Brain pericyte (primary cell): ENCODE measurements at places on chromosomes 3 and 15.

GRCh38 chr3:115626006-115626409 is 2.7 kb downstream of the GAP43 start:
- DNase-seq = no peak

- no peak for DNase-seq
Observed at GRCh38 chr3:185153171-185153771, 411 bp upstream of the C3orf70 start.

- DNase-seq = no peak
Observed at GRCh38 chr3:98647197-98647596, 53.8 kb upstream of the CPOX start.

DNA sequence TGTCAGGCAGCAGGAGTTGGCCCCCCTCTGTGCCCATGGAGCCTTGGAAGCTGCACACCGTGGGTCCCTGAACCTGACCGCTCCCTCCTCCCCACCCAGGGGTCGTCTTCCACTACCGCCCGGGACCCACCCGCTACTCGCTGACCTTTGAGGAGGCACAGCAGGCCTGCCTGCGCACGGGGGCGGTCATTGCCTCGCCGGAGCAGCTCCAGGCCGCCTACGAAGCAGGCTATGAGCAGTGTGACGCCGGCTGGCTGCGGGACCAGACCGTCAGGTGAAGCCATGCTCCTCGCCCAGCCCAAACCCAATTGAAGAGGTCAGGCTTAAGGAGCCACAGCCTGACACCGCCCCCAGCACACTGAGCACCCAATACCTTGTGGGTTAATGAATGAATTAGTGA is 43.9 kb downstream of the ACAN start:
- no peak for DNase-seq

- no peak for DNase-seq
Observed at GRCh38 chr15:74799255-74799855, 13.3 kb upstream of the LMAN1L start.

DNA sequence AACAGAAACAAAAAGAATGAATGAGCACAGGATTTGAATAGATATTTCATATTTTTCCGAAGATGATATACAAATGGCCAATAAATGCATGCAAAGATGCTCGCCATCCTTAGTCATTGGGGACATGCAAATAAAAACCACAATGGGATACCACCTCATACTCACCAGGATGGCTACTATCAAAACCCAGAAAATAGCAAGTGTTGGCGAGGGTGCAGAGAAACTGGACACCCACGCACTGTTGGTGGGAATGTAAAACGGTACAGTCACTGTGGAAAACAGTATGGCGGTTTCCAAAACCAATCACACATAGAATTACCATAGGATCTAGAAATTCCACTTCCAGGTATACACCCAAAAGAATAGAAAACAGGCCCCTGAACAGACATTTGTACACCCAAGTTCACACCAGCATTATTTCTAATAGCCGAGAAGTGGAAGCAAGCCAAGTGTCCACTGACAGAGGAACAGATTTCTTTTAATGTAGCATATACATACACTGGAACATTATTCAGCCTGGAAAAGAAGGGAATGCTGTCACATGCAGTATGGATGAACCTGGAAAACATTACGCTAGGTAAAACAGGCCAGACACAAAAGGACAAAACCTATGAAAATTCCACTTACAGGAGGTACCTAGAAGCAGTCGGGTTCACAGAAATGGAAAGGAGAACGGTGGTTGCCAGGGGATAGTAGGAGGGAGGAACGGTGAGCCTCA is 3.6 kb downstream of the RNF168 start:
- no peak for DNase-seq

DNA sequence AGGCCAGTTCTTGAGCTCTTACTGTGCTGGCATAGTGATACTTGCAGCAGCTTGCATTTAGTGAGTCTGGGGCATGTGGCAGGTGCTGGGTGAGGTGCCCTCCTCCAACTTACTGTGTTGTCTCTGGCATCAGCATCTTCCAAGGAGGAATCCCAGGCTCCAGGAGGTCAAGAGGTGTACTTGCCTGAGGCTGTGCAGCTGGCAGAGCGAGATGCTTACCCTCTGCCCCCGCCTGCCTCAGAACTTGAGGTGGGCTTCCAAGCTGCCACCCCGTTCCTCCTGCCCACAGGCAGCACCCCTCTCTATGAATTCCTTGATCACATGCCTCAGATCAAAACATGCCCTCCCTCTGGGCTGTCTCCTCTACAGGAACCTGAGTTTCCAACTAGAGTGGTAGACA is 86.0 kb downstream of the EEFSEC start:
- no peak for DNase-seq

GRCh38 chr3:31092748-31093589 is 198.5 kb upstream of the GADL1 start:
- DNase-seq = no peak

- no peak for DNase-seq
Observed at GRCh38 chr3:26574766-26575165, 47.8 kb upstream of the LRRC3B start.

GRCh38 chr3:139979991-139980390 is 45.0 kb downstream of the CLSTN2 start:
- no peak for DNase-seq

DNA sequence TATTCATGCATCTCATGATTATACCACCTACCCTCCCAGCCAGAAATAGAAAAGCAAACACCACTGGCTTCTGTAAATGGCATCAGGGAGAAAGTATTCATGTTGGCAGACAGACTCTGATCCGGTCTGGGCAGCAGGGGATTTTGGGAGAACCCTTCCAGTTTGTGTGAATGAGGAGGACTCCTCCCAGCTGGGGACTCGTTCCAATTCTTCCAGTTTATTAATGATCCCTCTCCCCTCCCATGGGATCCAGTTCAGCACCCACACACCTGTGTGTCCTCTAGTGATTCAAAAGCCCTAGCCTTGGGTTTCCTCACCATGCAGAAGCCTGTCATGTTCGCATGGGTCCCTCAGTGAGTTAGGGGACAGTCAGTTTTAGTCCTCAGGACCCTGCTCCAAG is 110.9 kb downstream of the IQSEC1 start:
- DNase-seq = no peak

- no peak for DNase-seq
Observed at GRCh38 chr15:70447928-70448698, 315.2 kb downstream of the UACA start.

DNA sequence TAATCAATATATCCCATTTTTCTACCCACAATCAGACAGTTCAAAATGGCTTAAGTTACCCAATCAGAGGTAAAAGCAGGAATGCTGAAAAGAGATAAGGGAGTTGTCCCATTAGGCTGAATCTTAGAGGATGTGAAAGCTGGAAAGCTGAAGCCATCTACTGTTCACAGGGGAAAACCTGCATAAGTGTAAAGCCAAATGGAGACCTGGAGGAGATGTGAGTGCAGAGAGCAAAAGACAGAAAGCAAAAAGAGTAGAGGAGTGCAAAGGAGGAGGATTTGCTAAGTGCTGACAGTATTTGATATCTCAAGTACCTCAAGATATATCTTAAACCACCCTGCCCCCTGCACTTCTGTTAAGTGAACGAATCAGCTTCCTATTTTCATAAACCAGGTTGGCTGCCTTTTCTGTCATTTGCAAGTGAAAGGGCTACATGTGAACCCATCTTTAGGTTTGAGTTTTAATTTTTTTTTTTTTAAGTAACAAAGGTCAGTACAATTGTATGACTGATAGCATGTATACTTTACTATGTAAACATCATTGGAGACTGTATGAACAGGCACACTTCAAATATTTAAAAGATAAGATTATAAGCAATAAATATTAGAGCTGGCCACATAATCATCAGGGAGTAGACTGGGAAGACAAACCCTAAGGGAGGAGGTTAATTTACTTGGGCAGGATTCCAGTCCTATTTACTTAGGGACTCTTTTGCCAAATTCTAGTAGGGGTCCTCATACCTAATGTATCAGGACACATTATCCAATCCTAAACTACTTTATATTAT is 22.8 kb upstream of the P2RY1 start:
- no peak for DNase-seq

DNA sequence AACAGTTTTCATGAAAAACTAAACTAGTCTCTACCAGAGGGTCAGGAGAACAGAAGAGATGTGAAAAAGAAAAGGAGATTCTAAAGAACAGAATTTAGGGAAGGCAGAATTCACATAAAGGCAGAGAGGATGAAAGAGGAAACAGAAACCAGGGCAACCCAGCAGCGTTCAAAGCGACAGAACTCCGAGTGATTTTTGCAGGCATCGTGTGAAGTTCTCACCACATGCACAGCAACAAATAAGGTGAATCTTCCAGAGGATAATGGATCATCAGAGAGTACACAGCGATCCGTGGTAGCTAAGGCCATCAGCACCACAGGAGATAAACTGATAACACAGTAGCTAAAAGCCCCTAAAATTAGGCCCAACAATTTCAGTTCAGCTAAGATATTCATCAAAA is 250.8 kb upstream of the THBS1 start:
- DNase-seq = no peak

GRCh38 chr15:69782139-69782658 is 315.5 kb downstream of the TLE3 start:
- DNase-seq = no peak

GRCh38 chr3:186464424-186465093 is 79.6 kb downstream of the CRYGS start:
- DNase-seq = no peak

GRCh38 chr15:80550219-80550907 is 144.7 kb upstream of the ABHD17C start:
- peak; percentile 66 for DNase-seq

DNA sequence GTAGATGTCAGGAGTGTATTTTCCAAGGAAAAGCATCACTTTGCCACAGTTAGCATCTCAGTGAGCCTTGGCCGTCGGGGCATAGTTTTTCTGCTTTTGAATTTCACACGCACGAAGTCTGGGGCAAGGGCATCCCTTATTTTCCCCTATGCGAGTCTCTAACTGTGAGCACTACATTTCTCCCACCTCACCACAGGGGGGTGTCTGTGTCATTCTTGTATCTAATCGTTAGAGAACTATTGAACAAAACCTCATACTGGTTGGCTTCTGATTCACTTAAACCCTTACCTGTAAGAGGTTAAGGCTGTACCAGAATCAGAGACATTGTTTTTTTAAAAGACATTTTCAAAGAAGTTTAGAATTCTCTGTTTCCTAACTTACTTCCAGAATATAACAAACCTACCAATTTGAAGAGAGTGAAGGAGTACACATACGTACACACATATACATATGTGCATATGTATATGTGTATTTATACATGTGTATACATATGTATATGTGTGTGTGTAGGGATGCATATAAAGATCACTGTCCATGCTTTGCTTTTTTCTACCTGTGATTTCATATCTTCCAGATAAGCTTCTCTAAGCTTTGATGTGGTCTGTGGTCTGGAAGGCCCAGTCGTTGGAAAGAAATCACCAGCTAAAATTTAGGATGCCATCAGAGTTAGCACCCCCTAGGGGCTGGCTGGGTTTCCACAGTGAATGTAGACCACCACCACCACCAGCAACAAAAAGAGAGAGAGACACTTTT is 49.4 kb downstream of the MYZAP start:
- DNase-seq = no peak

GRCh38 chr3:30631243-30631904 is 25.0 kb downstream of the TGFBR2 start:
- no peak for DNase-seq

DNA sequence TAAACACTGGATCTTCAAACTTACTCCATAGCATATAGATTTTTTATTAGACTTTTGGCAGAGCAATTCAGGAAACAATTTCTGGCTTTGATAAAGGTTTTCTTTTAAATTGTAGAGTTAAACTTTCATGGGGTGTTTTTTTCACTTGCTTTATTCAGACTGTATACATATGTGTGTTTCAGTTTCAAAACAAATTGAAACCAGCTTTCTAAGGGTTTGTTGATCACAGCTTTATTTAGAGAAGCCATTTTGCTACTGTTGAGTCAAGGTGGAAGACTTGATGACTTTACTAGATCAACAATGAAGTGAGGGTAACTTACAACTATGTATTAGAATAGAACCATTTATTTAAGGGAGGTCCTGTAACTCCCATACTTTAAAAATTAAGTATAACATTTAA is 6.2 kb downstream of the UBE2E1 start:
- DNase-seq = no peak

DNA sequence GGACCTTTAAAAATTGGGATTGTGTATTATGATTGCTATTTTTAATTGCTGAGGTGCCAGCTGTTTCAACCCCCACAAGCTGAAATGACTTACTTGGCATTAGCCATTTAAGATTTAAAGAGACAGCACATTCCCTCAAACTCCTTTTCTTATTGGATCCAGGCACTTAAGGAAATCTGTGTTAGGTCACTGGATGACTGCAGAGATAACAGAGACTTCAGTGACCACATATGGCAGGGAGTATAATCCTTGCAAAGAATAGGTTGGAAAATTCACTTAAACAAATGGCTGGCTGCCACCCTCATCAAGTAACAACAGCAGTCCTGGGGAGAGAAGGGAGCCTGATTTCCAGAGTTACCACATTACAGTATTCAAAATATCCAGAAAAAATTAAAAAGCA is 66.6 kb downstream of the SLMAP start:
- no peak for DNase-seq

GRCh38 chr3:197880491-197881269 is 69.3 kb upstream of the RPL35A start:
- no peak for DNase-seq

GRCh38 chr15:43215961-43216360 is 4.9 kb downstream of the EPB42 start:
- DNase-seq = no peak

DNA sequence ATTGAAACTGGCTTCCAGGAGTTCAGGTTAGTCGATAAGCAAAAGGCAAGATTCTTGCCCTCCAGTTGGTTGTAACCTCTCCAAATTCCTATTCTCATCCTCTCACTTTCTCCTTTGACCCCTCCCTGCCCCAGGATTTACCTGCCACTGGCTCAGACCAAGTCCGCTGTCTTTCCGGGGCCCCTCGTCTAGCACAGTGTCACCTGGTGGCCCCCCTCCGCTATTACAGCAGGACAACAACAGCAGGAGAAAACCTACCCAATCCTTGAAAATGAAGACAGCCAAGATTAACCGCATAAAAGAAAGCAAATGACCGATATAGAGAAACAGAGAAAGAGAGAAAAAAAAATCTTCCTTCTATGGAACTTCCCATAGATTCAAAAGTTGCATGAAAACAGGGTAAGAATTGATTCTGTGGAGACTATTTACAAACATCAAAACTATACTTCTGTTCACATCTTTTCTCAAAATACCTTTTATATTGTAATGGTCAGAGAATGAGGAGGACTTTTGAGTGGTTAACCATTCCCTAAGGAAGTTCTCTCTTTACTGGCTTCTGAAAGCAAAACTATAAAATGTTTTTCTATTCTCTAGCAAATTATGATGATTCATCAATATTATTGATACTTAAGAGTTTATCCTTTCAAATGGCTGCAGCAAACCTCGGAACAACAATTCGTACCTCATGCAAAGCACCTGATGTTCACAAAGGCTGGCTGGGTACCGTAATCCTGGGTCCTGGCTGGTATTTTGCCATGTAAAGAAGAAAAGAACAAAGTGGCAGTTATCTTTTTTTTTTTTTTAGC is 10.0 kb upstream of the ST8SIA2 start:
- no peak for DNase-seq

- DNase-seq = no peak
Observed at GRCh38 chr15:48423342-48423741, 92.1 kb downstream of the DUT start.

- DNase-seq = peak; percentile 5
Observed at GRCh38 chr3:139388821-139389551, 461 bp downstream of the COPB2 start.
